ENCODE measurements at places on chromosomes 16 and 17.

GRCh38 chr17:57407287-57408070 lies 151.2 kb downstream of the MSI2 start:
- ATAC-seq: no peak

DNA sequence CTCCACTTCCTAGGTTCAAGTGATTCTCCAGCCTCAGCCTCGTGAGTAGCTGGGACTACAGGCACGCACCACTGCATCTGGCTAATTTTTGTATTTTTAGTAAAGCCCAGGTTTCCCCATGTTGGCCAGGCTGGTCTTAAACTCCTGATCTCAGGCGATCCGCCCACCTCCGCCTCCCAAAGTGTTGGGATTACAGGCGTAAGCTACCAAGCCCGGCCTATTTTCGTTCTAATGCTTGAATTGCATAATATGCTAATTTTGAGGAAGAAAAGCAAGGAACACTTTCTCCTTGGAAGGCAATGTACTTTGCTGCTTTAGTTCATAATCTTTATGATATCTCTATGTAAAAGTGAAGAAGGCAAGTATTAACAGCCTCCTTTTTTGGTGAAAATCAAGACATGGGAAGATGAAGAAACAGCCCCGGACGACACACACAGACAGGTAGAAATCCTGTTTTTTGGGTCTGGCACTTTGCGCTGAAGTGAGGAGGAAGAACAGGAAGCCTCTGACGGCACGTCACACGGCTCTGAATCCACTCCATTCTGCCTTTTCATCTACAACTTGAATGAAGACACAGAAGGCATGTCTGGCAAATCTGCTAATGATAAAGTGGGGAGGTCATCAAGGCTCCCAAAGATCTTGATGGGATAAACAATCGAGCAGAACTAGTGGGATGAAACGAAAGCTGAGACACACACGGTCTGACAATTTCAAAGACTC lies 24.9 kb downstream of the VPS53 start:
- no peak for ATAC-seq

DNA sequence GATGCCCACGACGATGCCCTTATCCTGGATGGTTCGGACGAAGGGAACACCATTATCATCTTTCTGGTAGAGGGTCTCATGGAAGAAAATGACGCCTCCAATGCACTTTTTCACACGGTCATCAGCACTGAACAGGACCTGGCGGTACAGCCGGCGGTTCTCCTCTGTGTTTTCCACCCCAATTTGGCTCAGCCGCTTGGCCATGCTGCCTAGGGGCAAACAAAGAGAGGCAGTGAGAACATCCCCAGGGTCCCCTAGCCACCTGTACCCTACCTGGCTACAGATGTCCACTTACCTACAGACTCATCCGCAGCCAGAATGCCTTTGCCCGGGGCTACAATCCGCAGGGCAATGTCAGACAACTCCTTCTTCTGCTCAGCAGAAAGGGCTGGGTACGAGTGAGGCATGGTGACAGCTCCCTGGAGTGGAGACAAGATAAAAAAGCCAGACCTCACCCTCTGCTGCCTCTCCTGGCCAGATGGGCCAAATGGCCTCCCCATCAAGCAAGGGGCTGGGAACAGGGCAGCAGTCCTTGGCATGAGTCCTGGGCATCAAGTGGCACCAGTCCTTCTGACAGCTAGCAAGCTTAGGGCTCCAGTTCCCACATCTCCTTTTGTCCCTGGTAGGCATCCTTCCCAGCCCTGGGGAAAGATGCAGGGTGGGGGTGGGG lies 1.4 kb downstream of the ALDOC start:
- no peak for ATAC-seq

DNA sequence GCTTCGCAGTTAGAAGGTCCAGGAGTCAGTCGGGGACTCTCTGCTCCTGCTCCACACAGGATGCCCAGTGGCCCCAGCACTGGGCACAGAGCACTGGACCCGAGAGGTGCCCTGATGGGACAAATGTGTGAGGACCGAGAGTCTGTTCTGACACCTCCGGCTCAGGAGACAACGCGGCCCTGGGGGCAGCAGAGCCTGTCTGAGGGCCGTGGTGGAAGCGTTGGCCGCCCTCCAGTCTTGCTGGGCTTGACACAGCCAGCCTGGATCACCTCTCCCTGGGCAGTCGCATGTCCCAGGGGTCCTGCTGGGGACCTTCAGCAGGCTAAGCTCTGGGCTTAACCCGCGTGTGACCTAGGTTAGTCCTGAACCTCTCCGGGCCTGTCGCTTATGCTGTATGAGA lies 23.1 kb downstream of the LGALS9 start:
- no peak for ATAC-seq

All from stimulated activated memory B cell treated with anti-CD40 and anti-IgM and Interleukin-4, amounts not matched to agents 10 μg/mL and 1 μg/mL and 100 μg/mL, for 72 hours (primary cell).